Stimulated activated CD4-positive, alpha-beta T cell treated with anti-CD3 and anti-CD28 coated beads, Interleukin-1b, Interleukin-23, amount 100 ng/mL, for 1 hour (primary cell): ENCODE measurements at places on chromosomes 6 and 20.

- DNase-seq = no peak
These were observed 39.6 kb downstream of the SLC23A2 start for GRCh38 chr20:4961746-4962145.

DNA sequence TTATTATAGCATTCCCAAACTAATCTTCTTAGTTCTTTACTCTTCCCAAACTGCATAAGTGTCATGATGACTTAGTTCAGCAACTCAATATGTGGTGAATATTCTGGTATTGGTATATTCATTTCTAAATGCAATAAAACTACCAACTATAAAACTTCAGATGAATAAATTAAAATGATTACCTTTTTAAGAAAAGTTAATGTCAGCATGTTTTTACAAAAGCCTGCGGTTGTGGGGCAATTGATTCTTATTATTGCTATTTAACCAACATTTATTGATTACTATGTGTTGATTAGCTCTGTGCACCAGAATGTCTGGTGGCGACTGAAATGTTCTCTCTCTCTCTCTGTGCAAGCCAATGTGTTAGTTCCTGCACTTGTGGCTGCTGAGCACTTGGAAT, 5.0 kb upstream of the SLC22A3 start:
- DNase-seq = no peak

DNA sequence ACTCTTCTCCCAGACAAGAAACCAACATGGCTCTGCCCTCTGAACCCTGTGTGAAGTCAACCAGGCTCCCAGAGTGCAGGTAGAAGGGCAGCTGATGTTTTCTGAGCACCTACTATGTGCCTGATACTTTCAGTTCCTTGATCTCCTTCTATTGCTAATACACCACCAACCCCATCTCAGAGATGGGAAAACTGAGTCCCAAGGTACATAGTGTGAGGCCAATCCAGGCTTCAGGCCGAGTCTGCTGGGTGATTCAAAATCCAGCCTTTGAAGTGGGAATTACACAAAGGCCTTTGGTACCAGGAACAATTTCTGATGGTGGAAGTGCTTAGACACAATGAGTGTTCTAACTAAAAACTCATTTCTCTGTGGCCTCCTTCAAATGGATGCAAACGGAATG, 96.3 kb downstream of the NFATC2 start:
- DNase-seq = no peak

GRCh38 chr6:100453701-100454521, 10.8 kb downstream of the SIM1 start:
- DNase-seq = no peak

DNA sequence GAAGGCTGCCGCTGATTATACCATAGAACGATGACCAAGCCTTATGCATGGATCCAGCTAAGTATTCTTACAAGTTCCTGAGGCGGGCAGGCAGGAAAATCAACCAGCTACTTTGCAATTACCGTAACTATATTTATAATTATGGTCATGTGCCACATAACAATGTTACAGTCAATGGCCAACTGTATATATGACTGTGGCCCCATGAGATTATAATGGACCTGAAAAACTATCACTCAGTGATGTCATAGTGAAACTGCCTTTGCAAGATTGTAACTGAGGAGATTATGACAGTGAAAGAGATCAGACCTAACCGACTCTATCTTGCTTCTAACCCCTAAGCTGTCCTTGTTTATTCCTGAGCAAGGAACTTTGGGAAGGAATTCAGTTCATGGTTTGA, 33.1 kb upstream of the FAM135A start:
- DNase-seq = no peak

GRCh38 chr6:119037941-119038623, 40.4 kb downstream of the FAM184A start:
- no peak for DNase-seq

DNA sequence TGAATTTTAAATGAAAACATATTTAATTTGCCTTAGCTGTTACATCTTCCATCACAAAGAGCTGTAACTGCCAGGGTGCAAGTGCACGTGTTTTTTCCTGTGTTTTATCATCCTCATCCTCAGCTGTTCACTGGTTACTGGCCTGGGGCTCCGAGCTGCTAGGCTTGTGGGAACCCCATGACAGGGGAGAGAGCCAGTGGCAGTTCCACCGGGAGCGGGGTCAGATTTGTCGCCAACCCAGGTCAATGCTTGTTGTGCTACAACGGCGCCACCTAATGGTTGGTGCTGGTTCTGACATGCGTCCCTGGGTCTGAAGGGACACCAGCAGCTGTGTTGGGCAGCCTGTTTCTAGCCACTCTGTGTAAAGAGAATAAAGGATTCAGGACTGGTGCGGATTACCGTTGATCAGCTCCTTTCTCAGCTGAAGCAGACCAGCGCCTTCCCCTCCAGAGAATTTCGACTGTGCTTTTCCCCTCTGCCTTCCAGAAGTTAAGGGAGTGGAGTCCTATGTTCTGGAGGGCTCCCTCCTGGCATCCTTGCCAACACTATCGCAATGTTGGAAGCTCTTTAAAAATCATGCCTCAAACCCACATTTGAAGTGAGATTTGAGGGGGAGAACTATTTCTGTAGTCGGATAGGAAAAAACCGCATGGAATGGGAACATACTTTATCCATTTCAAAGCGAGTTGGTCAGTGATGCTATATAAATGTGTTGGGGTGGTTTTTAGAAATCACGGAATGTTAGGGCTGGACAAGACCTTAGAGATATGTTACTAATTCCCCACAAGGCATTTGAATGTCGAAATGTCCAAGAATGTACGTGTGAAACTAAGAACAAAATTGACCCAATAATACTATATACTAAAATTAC, 32.1 kb downstream of the SUMO4 start:
- peak; percentile 75 for DNase-seq

DNA sequence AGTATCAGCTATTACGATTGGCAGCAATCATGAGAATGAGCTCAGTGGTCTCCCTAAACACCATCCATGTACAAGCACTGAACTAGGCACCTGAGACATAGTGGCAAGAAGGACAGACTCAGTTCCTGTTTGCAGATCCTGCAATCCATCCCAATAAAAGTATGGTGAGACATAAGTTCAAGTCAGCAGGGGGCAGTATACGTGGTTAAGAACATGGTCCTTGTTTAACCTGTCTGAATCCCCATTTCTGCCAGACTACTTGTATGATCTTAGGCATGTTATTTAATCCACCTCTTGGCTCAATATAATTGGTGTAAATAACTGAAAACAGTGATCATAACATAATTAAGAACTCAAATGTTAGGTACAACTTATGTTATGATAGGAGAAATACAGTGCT, 33.2 kb upstream of the PNISR start:
- DNase-seq = no peak

DNA sequence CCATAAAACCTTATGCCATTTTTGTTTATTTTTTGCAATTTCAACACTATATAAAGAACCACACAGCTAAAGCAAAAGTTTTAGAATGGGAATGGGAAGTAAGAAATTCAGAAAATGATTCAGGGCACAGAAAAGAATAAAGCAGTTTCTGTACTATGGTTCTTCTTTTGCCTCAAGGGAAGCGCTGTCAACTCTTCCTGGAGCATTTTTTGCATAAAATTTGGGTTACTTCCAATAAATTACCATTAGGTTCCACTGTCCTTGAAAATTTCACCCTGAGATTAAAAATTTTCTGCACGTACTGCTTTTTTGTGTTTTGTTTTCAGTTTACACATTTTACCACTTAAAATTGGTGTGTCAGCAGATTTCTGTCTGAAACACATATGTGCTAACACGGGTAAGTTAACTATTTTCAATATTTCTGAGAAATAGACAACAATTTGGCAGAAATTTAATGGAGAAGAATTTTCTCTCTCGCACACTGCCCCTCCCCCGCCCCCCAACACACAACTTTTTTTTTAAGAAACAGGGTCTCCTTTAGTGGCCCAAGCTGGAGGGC, 79.6 kb downstream of the ADAT2 start:
- no peak for DNase-seq

DNA sequence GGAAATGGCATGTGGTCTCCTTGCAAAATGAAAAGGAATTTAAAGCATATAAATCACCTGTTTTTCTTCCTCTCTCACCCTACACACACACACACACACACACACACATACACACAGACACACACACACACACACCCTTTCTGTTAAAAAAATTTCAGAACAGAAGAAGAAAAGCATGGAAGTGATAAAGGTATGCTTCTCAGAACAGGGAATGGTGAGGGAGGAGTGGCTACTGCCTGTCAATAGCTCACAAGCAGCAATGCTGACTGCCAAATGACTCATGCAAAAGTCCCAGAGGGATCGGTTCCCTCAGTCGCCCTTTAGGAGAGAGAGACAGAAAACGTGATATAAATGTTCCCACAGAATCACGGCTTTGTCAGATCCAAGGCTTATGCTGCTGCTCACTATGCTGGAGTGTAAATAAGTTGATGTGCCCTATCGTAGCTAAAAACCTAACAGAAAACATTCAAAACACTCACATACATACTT, 102.6 kb downstream of the IBTK start:
- no peak for DNase-seq

DNA sequence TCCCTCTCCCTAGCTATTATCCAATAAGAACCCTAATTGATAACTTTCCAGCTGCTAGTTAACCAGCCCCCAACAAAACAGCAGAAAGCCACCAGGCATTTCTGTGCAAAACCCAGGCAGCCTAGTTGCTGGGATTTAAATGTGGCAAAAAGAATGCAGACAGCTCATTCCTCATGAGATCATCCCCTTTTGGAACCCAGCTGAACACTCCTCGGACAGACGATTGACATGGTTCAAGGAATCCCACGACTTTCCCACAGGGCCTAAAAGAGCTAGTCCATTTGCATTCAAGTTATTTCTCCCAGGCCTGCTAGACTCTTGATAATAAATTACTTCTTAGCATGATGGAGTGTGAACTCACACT, 24.0 kb downstream of the JAG1 start:
- no peak for DNase-seq

GRCh38 chr6:31877651-31878161, 1.1 kb downstream of the SLC44A4 start:
- no peak for DNase-seq

GRCh38 chr6:71043902-71044301, 87.0 kb upstream of the B3GAT2 start:
- DNase-seq = no peak

GRCh38 chr6:73983367-73983766, 287.4 kb downstream of the CD109 start:
- DNase-seq = no peak

GRCh38 chr6:161256407-161256806, 17.5 kb downstream of the AGPAT4 start:
- DNase-seq = no peak

DNA sequence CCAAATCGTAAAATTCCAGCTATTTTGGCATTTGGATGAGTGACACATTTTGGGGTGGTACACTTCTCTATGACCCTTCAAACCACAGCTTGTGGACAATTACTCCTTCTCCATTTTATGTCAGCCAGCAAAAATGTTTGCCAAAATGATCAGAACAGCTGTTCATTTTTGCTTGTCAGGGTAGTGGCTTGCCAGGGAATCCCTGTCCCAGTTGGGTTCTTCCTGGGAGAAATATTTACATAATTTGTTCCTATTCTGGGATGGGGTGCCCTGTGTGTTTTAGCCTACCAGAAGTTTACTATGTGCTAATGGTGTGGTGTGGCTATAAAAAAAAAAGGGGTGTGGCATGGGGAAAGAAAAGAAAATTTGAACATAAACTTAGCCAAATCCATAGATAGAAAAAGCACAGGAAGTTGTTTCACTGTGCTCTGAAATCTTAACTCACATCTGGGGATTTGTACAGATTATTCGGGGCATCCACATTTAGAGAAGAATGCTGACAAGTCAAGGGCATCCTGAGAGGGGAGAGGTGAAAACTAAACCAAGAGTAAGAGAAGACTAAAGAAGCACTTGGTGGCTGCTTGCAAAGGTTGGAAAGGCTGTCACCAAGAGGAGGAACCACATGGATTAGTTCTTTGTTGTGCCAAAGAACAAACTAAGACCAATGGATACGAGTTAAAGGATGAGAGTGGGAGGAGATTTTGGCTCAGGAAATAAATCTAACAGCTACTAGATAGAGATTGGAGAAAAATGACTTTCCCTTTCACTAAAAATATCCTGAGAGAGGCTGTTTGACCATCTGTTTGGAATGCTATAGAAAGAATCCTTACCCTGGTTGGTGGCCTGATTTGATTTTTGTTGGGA, 55.2 kb upstream of the RBM24 start:
- DNase-seq = no peak

DNA sequence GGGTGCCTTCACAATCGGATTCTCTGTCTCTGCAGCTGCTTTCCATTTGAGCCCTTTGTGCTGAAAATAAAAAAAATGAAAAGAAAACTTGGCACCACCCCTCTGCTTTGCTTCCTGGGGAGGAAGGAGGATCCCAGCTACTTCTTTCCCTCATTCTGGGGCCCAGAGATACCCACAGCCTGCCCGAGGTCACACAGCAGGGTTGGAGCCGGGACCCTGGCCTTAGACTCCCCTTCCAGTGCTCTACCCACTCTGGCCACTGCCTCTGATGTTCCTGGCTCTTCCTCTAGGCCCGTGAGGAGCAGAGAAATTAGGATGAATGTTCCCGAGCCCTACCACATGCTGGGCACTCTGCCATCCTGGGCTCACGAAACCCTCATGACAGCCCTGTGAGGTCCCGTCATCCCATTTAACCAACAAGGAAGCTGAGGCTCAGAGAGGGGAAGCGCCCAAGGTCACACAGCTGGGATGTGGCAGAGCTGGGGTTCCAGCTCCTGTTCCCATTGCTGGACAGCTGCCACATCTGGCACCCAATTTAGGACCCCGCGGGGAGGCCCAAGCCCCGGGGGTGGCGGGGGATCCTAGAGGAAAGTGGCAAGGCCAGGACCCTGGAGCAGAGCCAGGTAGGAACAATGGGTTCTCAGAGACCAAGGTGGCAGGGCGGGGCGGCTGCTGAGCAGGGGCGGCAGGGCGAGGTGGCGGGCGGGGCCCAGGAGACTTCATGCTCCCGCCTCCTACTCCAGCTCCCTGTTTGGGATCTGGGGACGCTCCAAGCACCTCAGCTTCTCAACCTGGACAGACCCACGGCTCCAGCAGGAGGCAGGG, 76.6 kb downstream of the CEBPB start:
- no peak for DNase-seq

DNA sequence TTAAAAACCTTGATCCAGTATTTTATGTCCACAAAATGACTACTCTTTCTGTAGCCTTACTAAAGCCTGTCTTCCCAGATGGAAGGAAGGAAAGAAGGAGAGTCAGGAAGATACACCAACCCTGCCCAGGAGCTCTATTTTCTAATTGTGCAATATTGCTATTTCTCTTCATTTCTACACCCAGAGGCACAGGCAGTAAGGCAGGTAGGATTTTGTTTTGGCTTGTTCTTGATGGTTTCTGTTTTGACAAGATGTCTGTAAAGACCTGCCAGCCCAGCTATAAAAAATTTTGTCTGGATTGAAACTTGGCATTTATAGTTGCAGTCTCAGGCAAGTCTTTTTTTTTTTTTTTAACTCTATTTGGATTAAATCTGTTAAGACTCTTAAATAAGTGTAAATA, 587.5 kb upstream of the ARID1B start:
- DNase-seq = no peak

DNA sequence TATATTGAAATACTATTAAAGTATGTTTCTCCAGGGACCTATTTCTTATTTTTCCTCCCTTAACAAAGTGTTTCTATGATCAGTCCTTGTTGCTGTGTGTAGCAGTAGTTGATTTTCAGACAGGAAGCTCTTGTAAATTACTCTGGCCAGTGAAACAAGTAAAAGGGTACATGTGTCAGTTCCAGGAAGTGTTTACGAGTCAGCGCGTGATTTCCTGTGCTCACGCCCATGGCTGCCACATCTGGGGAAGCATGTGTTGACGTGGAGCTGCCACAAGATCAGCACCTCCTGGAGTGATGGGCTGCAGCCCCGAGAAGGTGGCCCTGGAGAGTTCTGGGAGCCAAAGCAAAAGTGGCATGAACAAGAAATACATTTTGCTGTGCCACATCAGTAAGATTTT, 38.6 kb upstream of the GGTLC1 start:
- DNase-seq = peak; percentile 34

GRCh38 chr6:35370124-35370741, 27.9 kb downstream of the PPARD start:
- DNase-seq = no peak
